Hair follicle dermal papilla cell (primary cell): ENCODE measurements at places on chromosomes 6 and 20. TPM values are rescaled to one million over a fixed set of nuclear protein-coding genes. Genes with fewer than 3 reads are reported as not detected.

Gene RIPOR2
- 0.65 and 0.97 TPM in 2 replicates for total RNA-seq

Gene FOXS1
- 0.16 TPM in 1 of 2 replicates, not detected in the other for total RNA-seq

Gene SIRPB1
- 0.32 TPM in 1 of 2 replicates, not detected in the other for total RNA-seq

Gene DYNLRB1
- 64.6 and 102 TPM in 2 replicates for total RNA-seq
